ENCODE measurements at places on chromosomes 3 and 15.

DNA sequence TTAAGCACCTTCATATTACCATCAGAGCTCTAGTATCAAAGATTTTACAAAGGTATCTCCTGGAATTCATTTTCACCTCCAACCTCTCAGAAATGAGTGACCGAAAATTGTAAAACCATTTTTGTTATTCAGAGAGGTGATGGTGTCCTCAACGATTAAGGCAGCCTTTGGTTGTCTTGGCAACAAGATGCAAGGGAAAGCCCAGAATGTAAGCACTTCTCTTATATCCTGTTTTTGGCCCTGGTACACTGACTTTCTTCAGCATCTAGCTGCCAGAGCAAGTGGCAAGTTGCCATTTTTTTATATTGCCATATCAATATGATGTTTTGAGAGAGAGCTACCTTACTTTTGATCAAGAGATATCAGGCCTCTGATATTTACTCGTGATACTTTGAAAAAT lies 384.9 kb upstream of the NECTIN3 start:
- no peak for DNase-seq

DNA sequence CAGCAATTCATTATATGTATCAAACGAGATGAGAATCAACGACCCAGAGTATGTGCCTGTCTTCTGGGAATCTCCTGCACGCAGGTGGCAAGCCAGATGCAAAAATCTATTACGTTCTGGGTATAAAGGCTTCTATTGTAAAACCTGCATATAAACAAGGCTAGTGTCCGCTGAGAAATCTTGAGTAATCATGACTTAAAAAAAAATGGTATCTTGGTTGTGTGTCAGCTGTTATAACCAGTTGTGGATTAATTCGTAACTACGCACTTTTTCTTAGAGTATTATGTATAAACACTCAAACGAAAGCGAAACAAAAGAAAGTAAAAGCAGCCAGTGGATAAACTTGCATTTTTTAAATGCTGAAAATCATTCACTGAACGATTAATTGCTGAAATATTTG lies 509.1 kb downstream of the RSL24D1 start:
- DNase-seq: no peak

DNA sequence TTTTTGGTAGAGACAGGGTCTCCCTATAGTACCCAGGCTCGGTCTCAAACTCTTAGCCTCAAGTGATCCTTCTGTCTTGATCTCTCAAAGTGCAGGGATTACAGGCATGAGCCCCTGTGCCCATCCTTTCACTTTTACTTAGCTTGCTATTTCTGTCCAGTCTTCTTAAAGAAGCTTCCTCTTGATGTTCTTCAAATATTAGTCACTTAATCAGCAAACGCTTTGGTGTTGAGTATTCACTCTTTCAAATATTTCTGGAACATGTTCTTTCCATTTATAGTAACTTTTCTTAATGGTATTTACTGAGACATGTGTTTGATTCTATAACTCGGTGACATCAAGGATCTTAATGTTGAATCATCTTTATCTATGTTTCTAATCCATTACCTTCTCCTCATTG lies 122.1 kb downstream of the CNTN6 start:
- no peak for DNase-seq

GRCh38 chr3:95750097-95750496 lies 1064.3 kb upstream of the EPHA6 start:
- no peak for DNase-seq

DNA sequence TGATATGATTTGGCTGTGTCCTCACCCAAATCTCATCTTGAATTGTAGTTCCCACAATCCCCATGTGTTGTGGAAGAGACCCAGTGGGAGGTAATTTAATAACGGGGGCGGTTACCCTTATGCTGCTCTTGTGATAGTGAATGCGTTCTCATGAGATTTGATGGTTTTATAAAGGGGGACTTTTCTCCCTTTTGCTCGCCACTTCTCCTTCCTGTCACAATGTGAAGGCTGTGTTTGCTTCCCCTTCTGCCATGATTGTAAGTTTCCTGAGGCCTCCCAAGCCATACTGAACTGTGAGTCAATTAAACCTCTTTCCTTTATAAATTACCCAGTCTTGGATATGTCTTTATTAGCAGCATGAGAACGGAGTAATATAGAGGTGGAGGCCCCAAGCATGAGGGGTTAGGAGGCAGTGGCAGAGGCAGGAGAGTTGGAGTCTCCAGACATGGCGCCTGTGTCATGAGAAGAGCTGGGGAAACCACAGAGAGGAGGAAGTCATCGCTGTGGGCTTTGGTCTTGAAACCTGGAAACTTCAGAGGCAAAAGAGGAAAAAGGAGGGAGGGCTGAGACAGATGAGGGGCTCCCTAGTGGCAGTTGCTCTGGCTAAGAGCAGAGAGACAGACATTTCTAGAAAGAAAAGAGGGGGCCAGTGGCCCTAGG lies 107.8 kb upstream of the VEPH1 start:
- no peak for DNase-seq

GRCh38 chr3:71119171-71119570 lies 464.4 kb downstream of the FOXP1 start:
- no peak for DNase-seq
